Fibroblast of the conjunctiva (primary cell): ENCODE measurements at places on chromosomes 16 and 17.

GRCh38 chr17:53344778-53345177, 477.9 kb upstream of the KIF2B start:
- DNase-seq = no peak

DNA sequence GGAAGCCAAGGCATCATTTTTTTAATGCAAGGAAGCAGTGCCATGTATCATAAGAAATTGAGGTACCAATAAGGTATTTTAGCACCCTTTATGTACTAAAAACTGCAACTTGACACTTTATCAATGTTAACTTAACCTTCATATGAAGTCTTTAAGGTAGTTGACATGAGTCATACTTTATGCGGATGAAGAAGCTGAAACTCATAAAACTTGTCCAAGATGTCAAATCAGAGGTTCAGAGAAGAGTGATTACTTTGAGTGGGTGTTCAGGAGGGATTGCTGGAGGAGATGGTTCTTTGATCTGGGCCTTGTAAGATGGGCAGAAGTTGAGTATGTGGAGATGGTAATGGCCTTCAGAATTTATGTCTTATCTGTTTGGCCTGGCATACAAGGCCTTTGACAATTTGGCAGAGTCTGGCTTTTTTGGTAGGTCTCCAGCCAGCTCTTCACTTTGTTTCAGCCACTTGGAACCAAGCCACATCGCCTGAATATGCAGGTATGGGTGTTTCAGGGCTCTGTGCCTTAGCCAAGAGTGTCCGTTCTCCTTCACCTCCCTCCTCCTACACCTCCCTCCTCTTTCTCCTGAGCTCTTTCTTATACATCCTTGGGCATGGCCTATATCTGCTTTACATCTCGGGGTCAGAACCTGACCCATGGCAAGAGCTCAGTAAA, 23.7 kb downstream of the YPEL2 start:
- DNase-seq = no peak

DNA sequence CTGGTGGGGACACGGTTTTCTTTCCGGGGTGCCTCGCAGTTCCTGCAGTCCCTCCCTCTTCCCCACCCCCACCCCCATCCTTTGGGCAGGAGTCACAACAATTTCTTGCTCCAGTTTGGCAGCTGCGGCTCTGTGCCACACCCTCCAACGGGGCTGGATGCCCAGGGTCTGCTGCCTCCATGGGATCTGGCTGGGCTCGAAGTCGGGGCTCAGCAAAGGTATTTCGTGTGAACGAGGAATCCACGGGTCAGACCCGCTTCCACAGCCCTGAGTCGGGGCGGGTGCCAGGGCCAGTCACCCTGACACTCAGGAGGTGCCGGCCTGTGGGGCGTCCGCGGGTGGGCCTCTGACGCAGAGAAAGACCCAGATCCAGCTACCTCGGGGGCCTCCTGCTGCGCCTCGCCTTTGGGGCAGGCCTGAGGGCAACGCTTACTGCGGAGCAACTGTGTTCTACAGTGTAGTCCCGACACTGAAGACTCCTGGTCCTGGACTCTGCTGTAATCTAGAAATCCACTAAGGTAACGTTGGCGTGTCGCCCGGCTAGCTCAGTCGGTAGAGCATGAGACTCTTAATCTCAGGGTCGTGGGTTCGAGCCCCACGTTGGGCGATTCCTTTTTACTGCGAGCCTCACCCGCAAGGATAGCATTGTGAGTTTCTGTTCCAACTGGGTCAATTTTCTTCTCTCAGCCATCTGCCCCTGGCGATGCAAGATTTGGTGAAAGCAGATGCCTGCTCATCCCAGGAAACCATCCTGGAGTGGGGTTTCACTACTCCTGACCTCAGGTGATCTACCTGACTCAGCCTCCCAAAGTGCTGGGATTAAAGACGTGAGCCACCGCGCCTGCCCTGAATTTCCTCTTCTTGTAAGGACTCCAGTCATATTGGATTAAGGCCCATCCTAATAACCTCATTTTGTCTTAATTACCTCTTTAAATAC, 12.6 kb upstream of the OR1F1 start:
- DNase-seq = no peak

GRCh38 chr17:57226793-57227192, 29.5 kb upstream of the MSI2 start:
- DNase-seq = no peak

DNA sequence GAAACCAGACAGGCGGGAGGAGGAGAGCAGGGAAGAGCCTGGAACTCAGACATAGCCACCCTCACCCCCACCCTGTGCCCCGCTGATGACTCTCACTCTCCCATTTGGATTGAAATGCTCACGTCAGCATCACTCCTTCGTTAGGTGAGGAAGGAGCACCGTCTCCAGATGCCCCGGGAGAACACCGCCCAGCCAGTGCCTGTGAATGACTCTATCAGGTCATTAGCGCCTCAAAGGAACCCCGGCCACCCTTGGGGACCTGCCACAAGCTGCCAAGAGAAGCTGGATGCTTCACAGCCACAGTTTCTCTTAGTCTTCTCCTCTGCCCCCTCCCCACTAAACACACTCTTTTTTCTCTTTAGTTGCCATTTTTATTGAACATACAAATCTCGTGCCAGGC, 66.0 kb downstream of the CACNG3 start:
- DNase-seq = no peak

- DNase-seq = no peak
These were observed 2.1 kb upstream of the ZSCAN10 start for GRCh38 chr16:3101018-3101840.

- DNase-seq = no peak
These were observed 775 bp downstream of the SPIRE2 start for GRCh38 chr16:89828870-89829629.

DNA sequence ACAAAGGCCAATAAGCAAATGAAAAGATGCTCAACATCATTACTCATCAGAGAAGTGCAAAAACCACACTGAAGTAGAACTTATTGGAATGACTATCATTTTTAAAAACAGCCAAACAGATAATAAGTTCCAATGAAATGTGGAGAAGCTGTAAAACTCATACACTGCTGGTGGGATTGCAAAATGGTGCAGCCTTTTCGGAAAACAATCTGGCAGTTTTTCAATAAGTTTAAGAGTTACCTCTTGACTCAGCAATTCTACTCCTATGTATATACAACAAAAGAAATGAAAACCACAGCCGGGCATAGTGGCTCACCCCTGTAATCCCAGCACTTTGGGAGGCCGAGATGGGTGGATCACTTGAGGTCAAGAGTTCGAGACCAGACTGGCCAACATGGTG, 49.3 kb downstream of the AKAP10 start:
- DNase-seq = peak; percentile 23

DNA sequence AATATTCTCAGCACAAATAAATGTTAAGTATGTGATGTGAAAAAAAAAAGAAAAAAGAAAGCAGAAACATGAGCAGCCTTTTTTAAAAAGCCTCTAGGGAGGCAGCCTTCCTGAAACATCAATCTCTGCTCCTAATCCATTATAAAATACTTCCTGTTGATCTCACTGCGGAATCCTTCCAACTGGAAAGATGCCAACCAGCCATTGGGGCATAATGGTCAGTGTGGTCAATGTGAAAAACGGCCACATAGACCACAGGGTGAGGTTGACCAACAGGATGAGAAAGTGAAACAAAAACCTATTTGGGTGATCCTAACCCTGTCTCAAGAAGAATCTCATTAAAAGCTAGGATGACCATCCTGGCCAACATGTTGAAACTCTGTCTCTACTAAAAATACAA, 26.1 kb upstream of the ABCA8 start:
- DNase-seq = peak; percentile 46

- DNase-seq = no peak
These were observed 338.8 kb downstream of the WWOX start for GRCh38 chr16:78438219-78438618.

DNA sequence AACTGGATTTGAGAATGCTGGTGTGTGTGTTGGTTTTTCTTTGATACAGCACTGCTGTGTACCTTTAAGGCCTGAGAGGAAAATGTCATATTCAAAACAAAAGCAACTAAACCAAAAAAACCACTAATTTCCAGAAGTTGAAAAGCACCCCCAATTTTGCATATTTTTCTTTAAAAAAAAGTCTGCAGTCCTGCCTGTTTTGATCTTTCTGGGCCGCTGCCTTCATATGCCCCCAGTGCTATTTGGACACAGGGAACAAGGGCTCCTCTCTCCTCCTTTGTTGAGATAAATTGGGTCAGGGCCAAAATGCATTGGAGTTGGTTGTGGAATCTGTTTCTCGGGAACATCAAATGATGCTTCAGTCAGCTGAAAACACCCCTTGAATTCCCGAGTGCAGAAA, 26.9 kb downstream of the GPT2 start:
- DNase-seq = no peak

DNA sequence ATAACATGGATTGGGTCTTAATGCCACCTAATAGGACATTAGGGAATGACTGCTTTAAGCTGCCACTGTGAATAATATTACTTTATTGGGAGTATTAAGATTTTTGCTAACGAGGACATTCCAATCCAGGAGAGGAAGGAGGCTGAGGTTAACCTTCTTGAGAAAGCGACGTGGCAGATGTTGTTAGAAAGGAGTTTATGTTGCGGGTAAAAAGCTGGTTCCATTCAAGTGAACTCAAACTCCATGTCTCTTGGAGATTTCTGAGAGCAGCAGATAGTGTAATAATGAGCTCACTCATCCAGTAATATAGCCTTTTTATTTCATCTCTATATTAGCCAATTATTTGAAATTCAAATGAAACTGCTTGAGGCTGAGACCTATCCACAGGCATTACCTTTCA, 75.5 kb downstream of the KNOP1 start:
- no peak for DNase-seq

DNA sequence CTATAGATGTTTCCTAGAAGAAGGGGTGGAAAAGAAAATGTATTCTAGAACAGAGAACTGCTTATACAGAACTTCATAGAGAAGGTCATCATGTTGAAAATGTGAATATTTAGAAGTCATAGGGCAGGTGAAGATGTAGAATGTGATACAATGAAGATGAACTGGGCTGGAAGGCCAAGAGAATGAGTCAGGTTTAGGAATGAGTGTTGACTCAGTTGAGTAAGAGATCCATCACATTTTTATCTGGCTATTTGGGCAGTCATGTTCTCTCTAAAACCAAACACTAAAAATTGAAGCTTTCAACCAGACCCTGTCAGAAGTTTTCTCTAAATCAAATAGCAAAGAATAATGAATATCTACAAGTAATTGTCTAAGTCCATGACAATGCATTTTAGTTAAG, 660.5 kb downstream of the KCNJ2 start:
- no peak for DNase-seq

GRCh38 chr16:65834688-65835087, 531.8 kb upstream of the CDH5 start:
- no peak for DNase-seq

- no peak for DNase-seq
These were observed 329.7 kb downstream of the ABCC12 start for GRCh38 chr16:47826070-47826469.

GRCh38 chr17:51961689-51962088, 196.8 kb downstream of the CA10 start:
- no peak for DNase-seq

GRCh38 chr16:84560269-84560668, 55.8 kb upstream of the MEAK7 start:
- DNase-seq = no peak
